Activated T-cell treated with anti-CD3 and anti-CD28 coated beads, Interleukin-2, amount 50 U/mL, for 72 hours (primary cell): ENCODE measurements at places on chromosomes 6 and 20. TPM values are rescaled to one million over a fixed set of nuclear protein-coding genes. Genes with fewer than 3 reads are reported as not detected.

GRCh38 chr6:2482773-2483172 is 237.4 kb upstream of the GMDS start:
- DNase-seq = no peak

Gene GMDS
- total RNA-seq = 23.8 TPM

DNA sequence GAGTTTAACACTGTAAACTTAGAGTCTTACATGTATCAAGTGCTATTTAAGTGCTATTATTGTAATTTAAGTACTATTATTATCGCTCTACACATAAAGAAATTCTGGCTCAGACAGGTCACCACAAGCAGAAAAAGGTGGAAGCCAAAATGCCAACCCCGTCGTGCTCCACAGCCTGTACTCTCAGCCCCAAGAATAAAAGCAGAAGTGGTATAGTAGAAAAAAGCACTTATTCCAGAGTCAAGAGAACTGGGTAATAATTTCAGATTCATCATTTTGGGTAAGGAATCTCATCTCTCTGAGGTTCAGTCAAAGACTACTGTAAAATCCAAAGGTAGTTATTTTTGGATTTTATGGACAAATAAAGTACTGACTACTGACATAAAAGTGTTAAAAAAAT is 943 bp downstream of the ZUP1 start:
- DNase-seq = no peak

Gene FAM83B
- not detected for total RNA-seq

DNA sequence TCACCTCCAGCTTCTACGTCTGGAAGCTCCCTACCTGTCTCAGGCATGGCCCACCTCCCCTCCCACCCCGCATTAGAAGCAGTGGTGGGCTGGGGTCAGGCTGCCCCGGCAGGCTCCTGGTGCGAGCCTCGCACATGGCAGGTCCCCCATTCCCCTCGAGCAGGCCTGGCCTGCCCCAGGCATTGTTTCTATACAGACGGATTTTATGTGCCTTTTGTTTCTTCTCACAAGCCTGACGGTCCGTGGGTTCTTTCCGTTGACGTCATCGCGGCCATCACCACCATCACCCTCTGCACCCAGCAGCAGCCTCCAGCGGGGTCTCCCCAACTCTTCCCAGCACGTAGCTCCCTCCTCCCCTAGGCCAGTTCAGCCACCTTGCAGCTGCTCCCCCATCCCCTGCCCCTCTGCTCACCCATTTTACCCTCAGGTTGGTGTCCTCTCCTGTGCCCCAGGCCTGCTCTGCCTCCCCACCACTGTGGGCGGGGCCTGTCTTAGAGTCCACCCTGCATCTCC is 4.6 kb downstream of the CST7 start:
- DNase-seq = no peak
